ENCODE measurements at places on chromosomes 16 and 17. TPM values are rescaled to one million over a fixed set of nuclear protein-coding genes. Genes with fewer than 3 reads are reported as not detected.

GRCh38 chr16:48128769-48129168 lies 27.0 kb downstream of the ABCC12 start:
- H3K27ac ChIP-seq: no peak overlapping the region
- H3K36me3 ChIP-seq: no peaks in the 10 kb centered on the region
- H3K4me1 ChIP-seq: no peaks in the 10 kb centered on the region
- H3K27me3 ChIP-seq: no peaks in the 10 kb centered on the region

DNA sequence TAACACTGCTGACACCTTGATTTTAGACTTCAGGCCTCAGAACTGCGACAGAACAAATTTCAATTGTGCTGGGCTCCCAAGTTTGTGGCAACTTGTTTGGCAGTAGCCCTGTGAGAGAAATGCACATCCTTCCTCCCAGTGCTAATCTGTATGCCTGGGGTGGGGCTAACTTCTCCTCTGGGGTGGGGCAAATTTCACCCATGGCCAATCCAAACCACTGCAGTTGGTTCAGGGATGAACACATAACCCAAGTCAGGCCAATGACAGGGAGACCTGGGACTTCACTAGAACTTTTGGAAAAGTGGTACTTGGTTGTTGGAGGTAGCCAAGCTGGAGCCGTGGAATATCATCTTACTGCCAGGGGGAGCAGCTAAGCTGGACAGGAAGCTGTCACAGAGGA lies 56.3 kb downstream of the ABCC6 start:
- H3K36me3 ChIP-seq: peaks cover 7% of the 10 kb centered on the region
- H3K4me3 ChIP-seq: no peak overlapping the region
- H3K27me3 ChIP-seq: no peaks in the 10 kb centered on the region
- H3K4me1 ChIP-seq: no peaks in the 10 kb centered on the region

DNA sequence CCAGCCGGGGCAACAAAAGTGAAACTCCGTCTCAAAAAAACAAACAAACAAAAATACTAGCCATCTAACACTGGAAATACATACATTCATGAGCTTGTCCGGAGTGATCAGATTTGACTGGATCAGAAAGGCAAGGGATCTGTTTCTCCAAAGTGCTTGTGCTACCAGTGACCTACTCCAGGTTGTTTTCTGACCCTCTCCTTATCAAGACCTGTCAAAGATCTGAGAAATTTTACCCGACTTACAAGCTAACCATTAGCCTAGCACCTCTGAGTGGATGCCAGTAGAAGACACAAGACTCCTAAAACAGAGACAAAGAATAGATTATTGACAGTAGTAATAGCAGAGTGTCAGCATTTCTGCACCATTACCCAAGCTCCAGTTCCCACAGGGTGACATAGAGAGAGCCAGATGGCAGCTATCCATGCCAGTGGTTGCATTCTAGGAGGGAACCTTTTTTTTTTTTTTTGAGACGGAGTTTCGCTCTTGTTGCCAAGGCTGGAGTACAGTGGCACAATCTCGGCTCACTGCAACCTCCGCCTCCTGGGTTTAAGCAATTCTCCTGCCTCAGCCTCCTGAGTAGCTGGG lies 9.8 kb downstream of the ASPA start:
- DNase-seq: peak; percentile 13
- no peaks in the 10 kb centered on the region for H3K27me3 ChIP-seq
- no peak overlapping the region for H3K4me3 ChIP-seq
- no peaks in the 10 kb centered on the region for H3K4me1 ChIP-seq
- H3K36me3 ChIP-seq: no peaks in the 10 kb centered on the region

GRCh38 chr16:53614346-53614745 lies 89.3 kb downstream of the RPGRIP1L start:
- H3K4me1 ChIP-seq: no peaks in the 10 kb centered on the region
- no peak overlapping the region for H3K4me3 ChIP-seq
- DNase-seq: no peak

DNA sequence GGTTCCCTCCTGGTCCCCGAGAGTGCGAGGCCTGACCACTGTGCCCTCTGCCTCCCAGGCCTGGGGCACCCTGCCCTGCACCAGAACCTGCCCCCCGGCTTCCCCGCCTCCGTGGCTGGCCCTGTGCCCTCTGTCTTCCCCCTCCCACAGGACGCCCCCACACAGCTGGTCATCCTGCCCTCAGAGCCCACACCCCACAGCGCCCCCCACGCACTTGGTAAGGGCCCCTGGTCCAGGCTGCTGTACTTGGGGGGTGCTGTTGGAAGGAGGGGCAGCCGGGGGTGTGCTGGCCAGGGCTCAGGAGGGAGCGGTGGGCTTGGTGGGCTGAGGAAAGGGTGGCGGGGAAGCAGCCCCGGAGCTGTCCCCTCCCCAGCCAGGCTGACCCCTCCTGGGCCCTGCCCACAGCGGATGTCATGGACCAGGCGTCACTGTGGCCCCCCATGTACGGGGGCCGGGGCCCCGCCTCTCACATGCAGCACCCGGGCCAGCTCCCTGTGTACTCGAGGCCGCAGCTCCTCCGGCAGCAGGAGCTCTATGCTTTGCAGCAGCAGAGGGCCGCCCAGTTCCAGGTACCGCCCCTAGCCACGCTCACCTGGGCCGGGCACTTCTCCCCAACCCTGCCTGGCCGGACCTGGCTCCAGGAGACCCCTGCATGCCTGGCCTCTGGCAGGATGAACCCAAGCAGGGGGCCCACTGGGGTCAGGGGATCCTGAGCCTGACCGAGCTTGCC lies 49.5 kb downstream of the BAHCC1 start:
- H3K4me3 ChIP-seq: no peak overlapping the region
- peak; percentile 45 for DNase-seq
- H3K36me3 ChIP-seq: peaks cover 63% of the 10 kb centered on the region
- H3K4me1 ChIP-seq: peaks cover 7% of the 10 kb centered on the region

GRCh38 chr17:6910987-6911603 lies 79.6 kb upstream of the TEKT1 start:
- H3K36me3 ChIP-seq: no peaks in the 10 kb centered on the region
- no peaks in the 10 kb centered on the region for H3K27me3 ChIP-seq
- H3K27ac ChIP-seq: no peak overlapping the region
- H3K4me3 ChIP-seq: no peak overlapping the region

GRCh38 chr17:78661093-78661770 lies 84.0 kb upstream of the DNAH17 start:
- H3K27me3 ChIP-seq: no peaks in the 10 kb centered on the region
- H3K36me3 ChIP-seq: no peaks in the 10 kb centered on the region
- no peak overlapping the region for H3K4me3 ChIP-seq

GRCh38 chr16:51535591-51535990 lies 384.5 kb upstream of the SALL1 start:
- no peak overlapping the region for H3K4me3 ChIP-seq
- H3K27ac ChIP-seq: no peak overlapping the region
- no peaks in the 10 kb centered on the region for H3K4me1 ChIP-seq

GRCh38 chr16:12276576-12276975 lies 300.0 kb downstream of the SNX29 start:
- H3K27ac ChIP-seq: no peak overlapping the region
- no peak overlapping the region for H3K4me3 ChIP-seq
- DNase-seq: no peak
- no peaks in the 10 kb centered on the region for H3K27me3 ChIP-seq
- no peaks in the 10 kb centered on the region for H3K4me1 ChIP-seq
- H3K36me3 ChIP-seq: peaks cover 19% of the 10 kb centered on the region

GRCh38 chr17:17044846-17045561 lies 2.7 kb downstream of the MPRIP start:
- peak overlapping the region; percentile 89 for H3K27ac ChIP-seq
- peak; percentile 91 for DNase-seq
- H3K4me3 ChIP-seq: peak overlapping the region; percentile 66
- H3K27me3 ChIP-seq: no peaks in the 10 kb centered on the region
- no peaks in the 10 kb centered on the region for H3K36me3 ChIP-seq

GRCh38 chr17:57947369-57947768 lies 7.8 kb downstream of the CUEDC1 start:
- H3K27me3 ChIP-seq: no peaks in the 10 kb centered on the region
- H3K4me3 ChIP-seq: peak overlapping the region; percentile 34
- no peaks in the 10 kb centered on the region for H3K36me3 ChIP-seq
- H3K4me1 ChIP-seq: peaks cover 58% of the 10 kb centered on the region
- no peak for DNase-seq
- peak overlapping the region; percentile 81 for H3K27ac ChIP-seq

DNA sequence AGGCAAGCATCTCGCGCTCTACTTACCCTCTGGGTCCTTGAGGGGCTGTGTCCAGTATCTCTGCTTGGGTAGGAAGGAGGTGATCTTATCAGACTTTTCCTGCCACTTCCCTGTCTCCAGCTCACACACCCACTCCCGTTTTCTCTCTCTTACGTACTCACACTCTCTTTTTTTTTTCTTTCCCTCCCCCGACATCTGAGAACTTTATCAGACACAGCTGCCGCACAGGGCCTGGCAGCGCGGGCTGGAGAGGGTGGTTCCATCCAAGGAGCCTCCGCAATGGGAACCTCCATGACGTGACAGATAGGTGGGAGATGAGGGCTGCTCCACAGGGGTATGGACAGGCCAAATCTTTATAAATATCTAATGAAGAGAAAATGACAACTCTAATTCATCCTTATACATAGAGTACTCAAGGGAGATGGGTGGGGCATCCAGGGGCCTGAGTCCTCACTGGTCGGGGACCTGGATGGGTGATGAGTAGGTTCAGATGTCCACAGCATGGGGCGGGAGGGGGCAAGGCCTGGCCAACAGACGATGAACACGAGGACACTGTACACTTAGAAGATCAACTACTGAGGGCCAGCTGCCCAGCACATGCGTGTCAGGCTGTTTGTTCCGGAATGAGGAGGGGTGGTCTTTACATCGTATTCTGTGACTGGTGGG lies 23.3 kb downstream of the MINK1 start:
- H3K4me3 ChIP-seq: no peak overlapping the region
- no peak for DNase-seq
- no peaks in the 10 kb centered on the region for H3K27me3 ChIP-seq
- no peak overlapping the region for H3K27ac ChIP-seq

GRCh38 chr17:50049636-50050035 lies 6.3 kb upstream of the ITGA3 start:
- no peaks in the 10 kb centered on the region for H3K27me3 ChIP-seq
- no peaks in the 10 kb centered on the region for H3K36me3 ChIP-seq
- no peak overlapping the region for H3K4me3 ChIP-seq
- no peak overlapping the region for H3K27ac ChIP-seq

DNA sequence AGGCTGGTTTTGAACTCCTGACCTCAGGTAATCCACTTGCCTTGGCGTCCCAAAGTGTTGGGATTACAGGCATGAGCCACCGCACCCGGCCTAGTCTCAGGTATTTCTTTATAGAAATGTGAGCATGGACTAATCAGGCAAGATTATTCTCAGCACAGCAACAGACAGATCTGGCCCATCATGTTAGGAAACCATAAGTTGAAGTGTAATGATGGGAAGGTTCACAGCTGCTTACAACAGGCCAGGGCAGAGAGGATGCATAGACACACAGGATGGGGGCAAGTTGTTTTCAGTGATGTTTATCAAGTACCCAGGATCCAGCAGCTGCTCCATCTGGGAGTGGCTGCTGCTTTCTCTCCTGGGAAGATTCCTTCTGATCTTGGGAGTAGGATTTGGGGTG lies 16.6 kb upstream of the NOS2 start:
- no peak overlapping the region for H3K27ac ChIP-seq
- H3K4me1 ChIP-seq: no peaks in the 10 kb centered on the region
- DNase-seq: no peak

DNA sequence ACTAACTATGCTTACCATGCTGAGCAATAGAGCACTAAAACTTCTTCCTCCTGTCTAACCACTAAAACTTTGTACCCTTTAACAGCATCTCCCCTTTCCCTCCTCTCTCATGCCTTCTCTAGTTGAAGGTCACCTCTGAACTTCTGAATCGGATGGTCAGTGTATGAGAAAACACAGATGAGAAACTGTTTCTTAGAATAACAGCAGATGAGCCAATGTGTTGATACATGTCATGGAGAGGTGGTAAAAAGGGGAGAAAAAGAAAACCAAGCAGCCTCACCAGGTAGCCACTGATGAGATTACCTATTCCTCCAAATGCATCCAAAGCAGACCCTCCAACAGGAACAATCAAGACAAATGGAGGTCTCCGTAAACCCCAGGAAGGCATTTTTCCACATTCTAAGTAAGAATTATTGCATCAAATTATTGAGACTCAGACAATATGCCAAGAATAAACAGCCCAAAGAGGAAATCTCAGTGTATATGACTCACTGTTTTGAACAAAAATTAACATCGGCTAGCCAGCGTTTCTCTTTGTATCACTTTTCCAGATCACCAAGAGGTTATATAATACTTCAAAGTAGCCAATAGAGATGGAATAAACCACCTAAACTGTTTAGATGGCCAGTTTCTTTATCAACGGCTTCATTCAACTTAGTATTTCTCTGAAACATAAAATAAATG lies 793.3 kb upstream of the SOX9 start:
- no peak overlapping the region for H3K4me3 ChIP-seq
- no peak overlapping the region for H3K27ac ChIP-seq
- no peaks in the 10 kb centered on the region for H3K27me3 ChIP-seq
- no peaks in the 10 kb centered on the region for H3K36me3 ChIP-seq
- H3K4me1 ChIP-seq: peaks cover 27% of the 10 kb centered on the region

DNA sequence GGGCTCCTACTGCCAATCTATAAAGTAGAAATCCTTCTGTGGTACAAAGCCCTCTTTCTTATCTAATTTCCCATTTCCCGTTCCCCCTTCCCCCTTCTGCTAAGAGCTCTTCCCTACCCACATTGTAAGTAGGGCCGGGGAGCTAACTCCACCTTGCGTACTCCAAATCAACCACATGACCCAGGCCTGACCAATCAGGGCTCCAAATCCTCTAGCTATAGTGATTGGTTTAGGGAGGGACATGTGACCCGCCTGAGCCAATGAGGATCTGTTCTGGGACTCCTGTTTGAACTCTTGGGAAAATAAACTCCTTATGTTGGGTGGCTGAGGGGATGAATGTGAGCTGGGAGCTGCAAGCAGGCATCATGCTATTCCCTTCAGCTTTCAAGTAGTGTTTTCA lies 40.9 kb upstream of the MEOX1 start:
- H3K4me3 ChIP-seq: no peak overlapping the region
- DNase-seq: no peak
- no peaks in the 10 kb centered on the region for H3K36me3 ChIP-seq

- H3K36me3 ChIP-seq: no peaks in the 10 kb centered on the region
- DNase-seq: no peak
- no peaks in the 10 kb centered on the region for H3K4me1 ChIP-seq
- no peak overlapping the region for H3K4me3 ChIP-seq
Observed at GRCh38 chr16:83269048-83269447, 538.7 kb upstream of the HSBP1 start.

The RUNDC1 gene
- total RNA-seq: 15.2 TPM

The CYTH1 gene
- total RNA-seq: 32.7 TPM

The TNK1 gene
- 5.7 TPM for total RNA-seq

The SLC47A2 gene
- not detected for total RNA-seq

The PTX4 gene
- total RNA-seq: not detected

The NECAB2 gene
- 11.2 TPM for total RNA-seq

The TRPV3 gene
- total RNA-seq: 0.29 TPM

The ERN2 gene
- 97.4 TPM for total RNA-seq

The NDEL1 gene
- 12.8 TPM for total RNA-seq

Data from stomach (tissue), 19 donors.